ENCODE measurements at places on chromosomes 3 and 15.

DNA sequence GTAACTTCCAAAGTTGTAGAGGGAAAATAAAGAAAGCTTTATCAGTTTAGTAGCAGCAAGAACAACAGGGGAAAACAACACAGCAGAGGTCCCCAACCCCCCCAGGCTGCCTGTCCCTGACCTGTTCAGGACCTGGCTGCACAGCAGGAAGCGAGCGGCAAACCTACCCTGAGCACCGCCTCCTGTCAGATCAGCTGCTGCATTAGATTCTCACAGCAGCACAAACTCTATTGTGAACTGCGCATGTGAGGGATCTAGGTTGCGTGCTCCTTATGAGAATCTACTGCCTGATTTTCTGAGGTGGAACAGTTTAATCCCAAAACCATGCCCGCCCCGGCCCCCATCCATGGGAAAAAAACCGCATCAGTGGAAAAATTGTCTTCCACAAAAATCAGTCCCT is 40.3 kb downstream of the USP50 start:
- no peak for DNase-seq

DNA sequence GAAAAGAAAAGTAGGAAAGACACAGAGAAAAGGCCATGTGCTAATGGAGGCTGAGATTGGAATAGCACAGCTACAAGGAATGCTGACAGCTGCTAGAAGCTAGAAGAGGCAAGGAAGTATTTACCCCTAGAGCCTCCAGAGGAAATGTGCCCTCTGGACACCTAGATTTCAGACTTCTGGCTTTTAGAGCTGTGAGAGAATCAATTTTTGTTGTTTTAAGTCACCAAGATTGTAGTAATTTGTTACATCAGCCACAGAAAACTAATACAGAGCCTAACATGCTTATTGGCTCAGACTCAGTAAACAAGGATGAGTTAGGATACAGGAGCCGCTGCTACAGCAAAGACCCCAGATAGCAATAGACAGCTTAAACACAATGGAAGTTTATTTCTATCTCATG is 33.1 kb upstream of the GLCE start:
- DNase-seq = no peak

- DNase-seq = no peak
Observed at GRCh38 chr3:76203578-76203977, 418.2 kb upstream of the ZNF717 start.

GRCh38 chr3:72319194-72320094 is 528.8 kb downstream of the SHQ1 start:
- DNase-seq = no peak

Data from activated naive CD4-positive, alpha-beta T cell treated with anti-CD3 and anti-CD28 coated beads, Interleukin-2, amount 50 U/mL, for 16 hours (primary cell).